ENCODE measurements at places on chromosomes 6 and 20.

GRCh38 chr6:13163161-13163944 lies 165.0 kb downstream of the TBC1D7 start:
- no peak for DNase-seq

DNA sequence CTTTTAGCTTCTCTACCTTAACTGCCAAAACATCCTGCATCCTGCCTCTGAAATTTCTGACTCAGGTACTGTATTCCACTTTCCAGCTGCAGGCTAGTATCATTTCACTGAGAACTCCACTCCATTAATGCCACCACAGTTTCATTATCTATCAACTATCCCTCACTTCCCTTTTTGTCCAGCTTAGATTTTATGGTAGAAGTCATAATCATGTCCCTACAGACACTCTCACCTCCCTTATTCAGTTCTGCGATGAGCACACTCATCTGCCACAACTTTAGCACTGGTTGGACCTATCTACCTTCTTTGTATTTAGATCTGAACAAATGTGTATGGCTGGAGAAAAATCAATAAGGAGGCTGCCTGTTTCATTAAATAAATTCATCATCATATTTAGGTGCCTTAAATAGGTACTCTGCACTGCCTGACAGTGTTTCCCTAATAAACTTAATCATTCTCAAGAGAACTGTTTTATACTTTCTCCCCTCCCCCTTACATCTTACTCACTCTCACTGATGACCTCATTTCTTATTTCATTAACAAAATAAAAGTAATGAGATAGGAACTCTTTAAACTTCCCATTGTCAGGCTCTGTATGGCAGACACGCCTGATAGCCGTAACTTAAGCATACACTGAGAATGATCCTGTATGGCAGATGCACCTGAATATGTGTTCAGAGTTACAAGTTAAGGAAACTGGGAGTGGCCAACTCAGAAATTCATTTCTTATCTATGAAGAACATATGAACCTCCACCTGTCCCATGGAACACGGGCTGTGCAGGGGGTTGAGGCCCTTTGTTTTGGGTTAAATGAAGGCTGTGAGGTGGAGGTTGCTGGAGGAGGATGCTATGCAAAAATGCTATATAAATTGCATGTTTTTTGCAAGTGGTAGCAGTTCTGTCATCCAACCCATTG lies 95.3 kb upstream of the MAN1A1 start:
- no peak for DNase-seq

GRCh38 chr20:56200456-56200855 lies 48.1 kb upstream of the MC3R start:
- peak; percentile 0 for DNase-seq

GRCh38 chr20:41268402-41268801 lies 49.1 kb downstream of the ZHX3 start:
- no peak for DNase-seq

DNA sequence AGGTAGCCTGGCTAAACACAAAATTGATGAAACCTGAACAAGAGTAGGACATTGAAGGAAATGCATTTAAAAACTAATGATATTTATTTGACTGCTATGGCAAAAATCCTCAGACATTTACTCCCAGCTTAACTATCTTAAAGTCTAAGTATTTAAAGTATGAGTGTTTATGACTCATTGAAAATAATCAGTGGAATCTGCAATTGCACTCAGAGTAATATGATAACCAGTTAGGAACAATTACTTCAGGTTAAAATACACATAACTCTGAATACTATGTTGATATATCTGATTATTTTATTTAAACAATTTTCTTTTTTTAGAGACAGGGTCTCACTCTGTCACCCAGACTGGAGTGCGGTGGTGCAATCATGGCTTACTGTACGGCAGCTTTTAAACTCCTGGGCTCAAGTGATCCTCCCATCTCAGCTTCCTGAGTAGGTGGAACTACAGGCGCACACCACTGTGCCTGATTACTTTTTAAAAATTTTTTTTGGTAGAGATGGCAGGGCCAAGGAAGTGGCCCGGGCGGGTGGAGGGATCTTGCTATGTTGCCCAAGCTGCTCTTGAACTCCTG lies 43.9 kb downstream of the FILIP1 start:
- no peak for DNase-seq

DNA sequence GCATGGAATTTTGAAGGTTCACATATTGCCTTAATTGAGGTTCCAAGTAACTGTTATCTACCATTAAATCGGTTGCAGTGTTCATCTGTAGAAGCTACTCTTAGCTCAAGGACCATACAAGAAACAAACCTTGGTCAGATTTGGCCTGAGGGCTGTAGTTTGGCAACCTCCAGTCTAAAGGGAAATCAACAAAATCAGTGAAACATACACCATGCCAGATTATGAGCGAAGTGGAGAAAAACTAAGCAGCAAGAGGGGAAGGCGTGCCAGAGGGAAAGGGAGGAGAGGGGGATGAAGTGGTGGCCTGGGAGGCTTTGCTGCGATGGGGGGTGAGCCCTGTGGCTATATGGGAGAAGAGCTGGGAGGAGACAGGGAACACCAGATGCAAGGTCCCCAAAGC lies 8.8 kb upstream of the SNAI1 start:
- DNase-seq: no peak

DNA sequence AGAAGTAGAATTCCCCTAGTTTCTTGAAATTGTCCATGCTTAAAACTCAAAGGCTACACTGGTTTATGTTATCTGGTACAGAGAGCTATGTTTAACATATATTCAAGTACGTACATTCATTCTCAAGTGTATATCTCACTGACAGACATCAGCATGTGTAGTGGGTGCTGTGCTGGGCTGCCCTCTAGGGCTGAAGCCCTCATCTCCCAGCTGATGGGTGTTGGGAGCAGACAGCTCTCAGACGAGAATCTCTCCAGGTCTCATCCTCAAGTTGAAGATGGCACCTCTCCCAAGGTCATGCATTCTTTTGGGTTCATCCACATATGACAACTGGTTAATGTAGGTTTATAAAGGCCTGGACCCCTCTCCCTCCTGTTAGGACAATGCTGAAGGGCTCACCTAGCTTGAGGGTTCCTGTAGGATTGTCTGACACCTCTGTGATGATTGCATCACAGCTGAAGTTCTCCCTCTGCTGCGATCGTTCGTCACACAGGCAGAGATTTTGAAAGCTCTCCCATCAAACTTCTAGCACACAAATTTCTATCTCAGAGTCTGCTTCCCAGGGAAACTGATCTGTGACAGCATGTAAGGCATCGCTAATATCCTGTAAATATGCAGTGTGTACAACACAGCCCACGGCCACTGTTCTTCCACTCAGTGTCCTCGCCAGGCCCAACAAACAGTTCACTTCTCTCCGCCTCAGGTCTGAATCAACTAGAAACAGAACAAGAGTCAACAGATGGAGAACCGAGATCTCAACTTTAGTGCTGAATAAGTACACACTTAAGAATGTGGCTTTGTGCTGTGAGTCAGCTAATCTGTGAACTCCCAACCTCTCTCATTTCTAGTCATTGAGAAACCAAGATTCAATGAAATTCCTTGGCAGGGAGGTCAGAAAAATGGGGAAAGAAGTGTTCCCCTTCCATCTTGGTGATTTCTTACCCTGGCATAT lies 43.2 kb downstream of the PREP start:
- DNase-seq: no peak

GRCh38 chr20:57263801-57264792 lies 2.3 kb downstream of the BMP7 start:
- peak; percentile 72 for DNase-seq

DNA sequence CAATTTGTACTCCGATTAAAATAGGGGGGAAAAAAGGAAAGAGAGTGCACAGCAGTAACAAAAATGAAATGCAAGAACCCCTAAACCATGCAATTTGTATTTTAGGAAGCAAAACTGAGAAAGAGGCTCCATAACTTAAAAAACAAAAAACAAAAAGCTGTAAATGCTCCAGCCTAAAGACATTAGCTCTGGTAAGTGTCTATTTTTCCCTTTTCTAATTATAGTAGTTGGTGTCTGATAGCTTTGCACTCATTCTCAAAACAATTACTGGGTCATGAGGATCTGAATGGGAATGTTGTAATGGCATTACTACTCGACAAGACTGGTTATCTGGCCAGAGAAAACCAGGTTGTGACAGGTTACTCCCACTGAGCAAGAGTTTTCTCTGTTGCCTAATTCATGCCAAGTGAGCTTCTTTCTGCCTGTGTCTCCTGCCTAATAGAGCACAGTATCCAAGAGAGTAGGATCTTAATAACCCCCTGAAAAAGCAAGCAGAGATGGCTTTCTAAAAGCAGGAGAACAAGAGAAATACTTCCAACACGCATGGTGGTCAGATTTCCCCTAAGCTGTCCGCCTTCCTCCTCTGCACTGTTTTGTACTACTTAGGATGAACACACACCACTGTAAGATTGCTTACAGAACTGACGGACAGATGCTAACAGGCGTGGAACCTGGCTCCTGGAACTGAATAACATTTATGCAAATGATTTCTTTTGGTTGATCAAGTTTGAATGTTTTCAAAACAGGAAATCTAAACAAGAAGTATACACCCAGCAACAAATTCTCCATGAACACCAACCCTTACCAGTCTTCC lies 86.4 kb downstream of the FKBP5 start:
- DNase-seq: peak; percentile 28

GRCh38 chr6:36141961-36142360 lies 11.6 kb downstream of the MAPK13 start:
- DNase-seq: no peak

DNA sequence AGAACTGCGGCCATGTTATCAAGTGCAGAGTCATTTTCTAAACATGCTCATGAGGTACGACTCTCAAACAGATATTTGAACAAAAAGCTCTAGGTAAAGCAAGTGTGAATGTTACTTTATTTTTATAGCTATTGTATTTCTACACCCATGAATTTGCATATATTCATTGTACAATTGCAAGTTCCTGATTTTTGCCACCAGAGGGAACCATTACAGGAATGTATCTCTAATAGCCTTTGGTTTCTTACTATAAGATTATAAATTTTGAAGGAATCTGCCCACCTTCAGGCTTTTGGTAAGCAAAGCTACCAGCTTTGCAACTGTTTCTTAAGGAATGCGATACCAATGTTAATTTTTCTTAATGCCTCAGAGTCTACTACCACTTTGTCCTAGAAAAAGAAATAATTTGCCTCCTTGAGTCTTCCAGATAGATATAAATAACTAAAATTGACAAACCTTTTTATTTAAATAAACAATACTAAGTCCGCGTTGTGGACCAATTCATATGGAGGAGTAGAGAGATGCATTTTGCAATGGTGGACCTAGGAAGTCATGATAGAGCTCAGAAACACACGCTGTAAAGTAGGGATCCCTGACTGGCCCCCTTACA lies 125.4 kb upstream of the SAMD5 start:
- DNase-seq: peak; percentile 44

DNA sequence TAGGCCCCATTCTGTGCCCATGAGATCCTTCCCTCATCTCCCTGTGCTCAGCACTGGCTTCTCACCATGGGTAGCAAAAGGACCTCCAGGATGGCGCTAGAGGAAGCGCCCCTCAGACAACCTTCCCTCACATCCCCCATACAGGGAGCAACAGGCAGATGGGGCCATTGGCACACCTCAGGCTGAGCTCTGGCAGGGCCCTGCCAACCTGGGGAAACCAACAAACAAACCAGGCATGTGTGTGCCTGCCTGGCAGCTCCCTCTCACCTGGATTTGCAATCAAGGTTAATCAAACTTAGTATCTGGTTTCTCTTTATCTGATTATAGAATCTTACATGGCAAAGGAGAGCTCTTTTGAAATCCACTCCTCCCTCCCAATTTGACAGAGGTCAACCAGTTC lies 134.9 kb downstream of the SLC23A2 start:
- peak; percentile 62 for DNase-seq

DNA sequence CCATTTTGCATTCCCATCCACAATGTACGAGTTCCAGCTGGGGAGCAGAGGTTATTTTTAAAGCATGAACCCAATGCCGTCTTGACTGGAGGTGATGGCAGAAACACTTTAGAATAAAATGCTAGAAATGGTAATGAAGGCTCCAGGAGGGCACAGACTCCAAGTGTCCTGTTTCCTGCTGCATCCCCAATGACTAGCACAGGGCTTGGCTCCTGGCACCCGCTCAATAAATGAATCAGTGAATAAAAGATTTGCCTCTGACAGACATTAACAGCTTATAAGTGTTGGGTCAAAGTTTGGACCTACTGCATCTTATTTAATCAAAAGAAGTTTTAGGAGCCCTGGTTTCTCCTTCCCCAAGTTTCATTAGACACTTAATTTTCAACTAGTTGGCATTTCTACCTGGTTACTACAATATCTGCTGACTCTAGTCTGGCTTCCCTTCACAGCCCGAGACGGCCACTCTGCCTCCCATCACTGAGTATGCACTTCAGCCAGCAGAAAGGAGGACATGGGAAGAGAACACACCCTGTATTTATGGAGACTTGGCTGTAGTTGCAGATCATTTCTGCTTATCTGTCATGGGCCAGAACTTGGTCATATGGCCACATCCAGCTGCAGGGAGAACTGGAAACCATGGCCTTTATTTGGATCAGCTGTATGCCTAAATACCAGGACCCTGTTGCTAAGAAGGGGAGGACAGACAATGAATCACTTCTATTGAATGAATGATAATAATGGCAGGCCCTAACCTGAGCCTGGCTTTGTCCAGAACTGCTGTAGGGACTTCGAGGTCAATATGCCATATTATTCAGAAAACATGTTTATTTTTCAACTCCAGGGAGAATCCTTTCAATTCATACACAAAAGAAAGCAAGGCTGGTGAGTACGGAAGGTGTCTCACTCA lies 63.1 kb downstream of the TTI1 start:
- DNase-seq: no peak

DNA sequence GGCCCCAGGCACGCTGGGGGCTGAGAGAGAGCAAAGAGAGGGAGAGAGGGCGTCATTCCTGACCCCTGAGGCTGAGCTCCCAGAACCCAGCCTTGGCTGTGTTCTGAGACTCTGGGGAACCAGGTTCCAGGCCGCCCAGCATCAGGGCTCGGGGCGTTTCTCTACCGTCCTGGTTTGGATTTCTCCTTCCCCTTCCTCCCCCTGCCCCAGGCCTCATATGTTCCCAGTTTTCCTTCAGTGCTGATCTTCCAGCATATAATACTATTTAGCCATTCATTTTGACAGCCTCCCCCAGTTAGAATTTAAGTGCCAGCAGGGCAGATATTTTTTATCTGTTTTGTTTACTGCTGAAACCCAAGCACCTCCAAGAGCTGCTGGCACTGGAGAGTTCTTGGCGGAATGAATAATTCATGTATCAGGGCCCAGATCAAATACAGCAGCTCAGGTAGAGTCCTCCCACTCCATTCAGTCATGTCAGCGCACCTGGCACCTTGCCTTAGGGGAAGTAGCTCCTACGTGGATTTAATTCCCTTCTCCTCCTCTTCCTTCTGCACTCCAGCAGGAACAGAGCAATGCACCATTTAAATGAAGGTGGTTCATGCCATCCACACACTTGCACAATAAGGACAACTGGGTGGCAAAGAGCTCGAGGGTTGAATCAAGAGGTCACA lies 23.4 kb upstream of the FRMD1 start:
- DNase-seq: peak; percentile 85

Data from NCI-H69 (cell line).